CD4-positive, alpha-beta T cell (primary cell): ENCODE measurements at places on chromosomes 7 and 10.

GRCh38 chr10:60368875-60369546 lies 20.7 kb downstream of the ANK3 start:
- DNase-seq: no peak

DNA sequence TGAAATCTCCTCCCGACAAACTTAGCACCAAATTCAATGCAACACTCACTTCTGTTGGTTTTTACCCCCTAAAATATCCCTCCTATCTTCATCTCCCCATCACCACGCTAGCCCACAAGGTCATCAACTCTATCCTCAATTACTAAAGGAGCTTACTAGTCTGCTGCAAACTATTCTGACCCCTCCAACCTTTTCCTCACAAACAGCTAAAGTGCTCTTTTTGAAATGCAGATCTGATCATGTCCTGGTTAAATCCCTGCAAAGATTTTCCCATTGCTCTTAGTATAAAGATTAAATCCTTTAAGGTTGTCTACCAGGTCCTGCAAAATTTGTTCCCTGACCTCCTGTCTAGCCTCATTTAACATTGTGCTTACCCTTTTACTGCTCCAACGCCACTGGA lies 8.6 kb downstream of the SGCE start:
- DNase-seq: no peak

GRCh38 chr7:155532792-155533119 lies 13.6 kb downstream of the CNPY1 start:
- DNase-seq: no peak

- no peak for DNase-seq
Measured at GRCh38 chr7:31058122-31058521, 6.0 kb downstream of the ADCYAP1R1 start.

GRCh38 chr10:3126249-3126648 lies 46.3 kb downstream of the PITRM1 start:
- DNase-seq: no peak

DNA sequence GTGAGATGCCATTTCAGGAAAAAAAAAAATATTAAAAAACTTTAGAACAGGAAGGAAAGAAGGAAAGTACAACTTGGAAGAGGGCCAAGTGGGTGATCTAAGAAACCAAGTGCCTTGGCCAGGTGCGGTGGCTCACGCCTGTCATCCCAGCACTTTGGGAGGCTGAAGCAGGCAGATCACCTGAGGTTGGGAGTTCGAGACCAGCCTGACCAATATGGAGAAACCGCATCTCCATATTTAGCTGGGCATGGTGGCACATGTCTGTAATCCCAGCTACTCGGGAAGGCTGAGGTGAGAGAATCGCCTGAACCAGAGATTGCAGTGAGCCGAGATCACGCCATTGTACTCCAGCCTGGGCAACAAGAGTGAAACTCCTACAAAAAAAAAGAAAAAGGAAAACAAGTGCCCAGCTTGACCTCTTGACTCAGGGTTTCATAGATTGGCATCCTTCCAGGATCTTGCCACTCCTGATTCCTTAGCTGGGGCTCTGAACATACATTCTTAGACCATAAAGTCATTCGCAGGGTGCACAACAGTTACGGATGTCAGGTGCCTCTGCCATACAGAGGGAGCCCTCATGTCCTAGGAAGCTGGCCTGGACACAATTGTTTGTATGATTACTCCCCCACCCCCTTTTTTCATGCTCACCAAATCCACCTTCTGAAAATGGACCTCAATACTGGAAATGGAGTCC lies 2.1 kb upstream of the GUSB start:
- DNase-seq: no peak

DNA sequence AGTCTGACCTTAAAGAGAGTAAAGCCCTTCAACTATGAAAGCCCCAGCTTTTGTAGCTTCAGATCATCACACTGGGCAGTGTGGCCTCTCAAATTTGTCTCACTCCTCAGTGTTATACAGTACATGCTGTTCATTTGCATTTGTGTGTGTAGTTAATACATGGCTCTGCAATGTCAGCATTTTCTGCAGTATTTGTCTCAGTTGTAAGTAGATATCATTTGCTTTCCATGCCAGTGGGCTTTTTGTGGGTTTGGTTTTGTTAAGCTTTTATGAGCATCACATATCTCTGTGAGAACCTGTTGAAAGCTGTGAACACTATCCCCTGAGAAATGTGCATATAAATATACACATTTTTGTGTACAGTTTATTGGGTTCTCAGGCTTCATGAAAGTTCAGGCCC lies 57.0 kb downstream of the ZNF277 start:
- no peak for DNase-seq

GRCh38 chr7:35555934-35556333 lies 139.0 kb downstream of the HERPUD2 start:
- no peak for DNase-seq

- DNase-seq: no peak
Measured at GRCh38 chr7:149218469-149219420, 20.7 kb upstream of the ZNF212 start.

- DNase-seq: no peak
Measured at GRCh38 chr10:55144001-55144400, 343.0 kb upstream of the PCDH15 start.

- DNase-seq: no peak
Measured at GRCh38 chr7:146575903-146576302, 459.3 kb downstream of the CNTNAP2 start.

GRCh38 chr10:30028006-30028737 lies 31.2 kb downstream of the JCAD start:
- no peak for DNase-seq

GRCh38 chr7:141754939-141755338 lies 9.0 kb upstream of the TAS2R3 start:
- DNase-seq: no peak

GRCh38 chr7:5481241-5482019 lies 57.8 kb upstream of the TNRC18 start:
- no peak for DNase-seq

DNA sequence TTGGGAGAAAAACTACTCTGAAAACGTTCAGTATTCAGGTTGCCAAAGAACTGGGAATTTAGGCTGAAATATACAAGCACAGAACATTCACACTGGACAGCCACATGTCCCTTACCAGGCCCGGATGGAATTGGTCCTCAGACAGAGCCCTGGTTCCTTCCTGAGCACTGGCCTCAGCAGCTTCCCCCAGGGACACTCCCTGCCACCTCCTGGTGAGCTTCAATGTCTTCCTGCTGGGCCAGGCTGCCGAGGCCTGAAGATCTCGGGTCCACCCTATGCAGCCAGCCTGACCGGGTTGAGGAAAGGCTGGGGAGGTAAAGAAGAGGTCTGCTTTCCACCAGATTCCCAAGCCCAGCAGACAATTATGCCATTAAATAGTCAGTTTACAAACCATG lies 24.8 kb downstream of the LEP start:
- no peak for DNase-seq

DNA sequence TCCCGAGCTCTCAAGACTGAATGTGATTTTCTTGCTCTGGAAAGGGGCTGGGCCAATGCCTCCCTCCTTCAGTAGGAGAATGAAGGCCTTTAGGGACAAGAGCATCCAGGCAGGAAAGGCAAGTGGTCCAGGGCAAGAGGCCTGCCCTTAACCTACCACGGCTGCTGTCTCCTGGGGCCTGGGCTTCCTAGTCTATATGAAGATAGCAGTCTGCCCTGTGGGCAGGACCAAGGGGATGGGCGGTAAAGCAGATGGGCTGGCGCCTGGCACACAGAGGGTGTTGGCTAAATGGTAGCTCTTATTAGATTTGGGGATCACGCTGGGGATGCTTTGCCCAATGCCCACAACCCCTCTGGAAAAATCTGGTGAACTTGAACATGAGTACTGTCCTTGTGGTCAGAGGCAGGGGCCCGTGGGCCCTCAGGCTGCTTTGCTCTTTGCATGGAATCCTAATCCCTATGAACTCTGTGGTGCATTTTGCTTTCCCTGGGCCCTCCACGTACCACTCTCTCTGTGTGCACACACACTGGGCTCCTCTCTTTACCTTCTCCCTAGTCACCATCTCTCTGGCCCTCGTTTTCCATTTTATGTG lies 20.3 kb downstream of the CHAT start:
- no peak for DNase-seq

DNA sequence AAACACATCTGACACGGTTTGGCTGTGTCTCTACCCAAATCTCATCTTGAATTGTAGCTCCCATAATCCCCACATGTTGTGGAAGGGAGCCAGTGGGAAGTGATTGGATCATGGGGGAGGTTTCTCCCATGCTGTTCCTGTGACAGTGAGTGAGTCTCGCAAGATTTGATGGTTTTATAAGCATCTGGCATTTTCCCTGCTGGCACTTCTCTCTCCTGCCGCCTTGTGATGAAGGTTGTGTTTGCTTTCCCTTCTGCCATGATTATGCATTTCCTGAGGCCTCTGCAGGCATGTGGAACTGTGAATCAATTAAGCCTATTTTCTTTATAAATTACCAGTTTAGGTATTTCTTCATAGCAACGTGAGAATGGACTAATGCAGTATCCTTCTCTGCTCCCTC lies 5.9 kb upstream of the HTR5A start:
- no peak for DNase-seq

DNA sequence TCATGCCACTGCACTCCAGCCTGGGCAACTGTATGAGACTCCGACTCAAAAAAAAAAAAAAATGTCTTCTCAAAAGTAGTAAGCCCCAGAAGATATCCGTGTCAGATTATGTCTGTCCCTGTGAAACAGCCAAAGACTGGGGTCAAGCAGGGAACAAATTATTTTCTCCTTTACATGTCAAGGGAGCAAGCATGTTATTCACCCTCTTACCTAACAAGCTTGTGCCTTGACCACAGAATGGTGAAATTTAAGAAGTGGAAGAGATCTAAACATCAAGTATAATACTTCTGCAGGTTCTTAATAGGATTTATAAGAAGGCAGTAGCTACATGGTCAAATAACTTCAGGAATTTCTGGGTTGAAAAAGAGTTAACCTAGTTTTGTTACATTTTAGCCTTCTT lies 187.9 kb downstream of the ZNF365 start:
- no peak for DNase-seq

- DNase-seq: no peak
Measured at GRCh38 chr7:33039257-33039902, 23.2 kb downstream of the NT5C3A start.

DNA sequence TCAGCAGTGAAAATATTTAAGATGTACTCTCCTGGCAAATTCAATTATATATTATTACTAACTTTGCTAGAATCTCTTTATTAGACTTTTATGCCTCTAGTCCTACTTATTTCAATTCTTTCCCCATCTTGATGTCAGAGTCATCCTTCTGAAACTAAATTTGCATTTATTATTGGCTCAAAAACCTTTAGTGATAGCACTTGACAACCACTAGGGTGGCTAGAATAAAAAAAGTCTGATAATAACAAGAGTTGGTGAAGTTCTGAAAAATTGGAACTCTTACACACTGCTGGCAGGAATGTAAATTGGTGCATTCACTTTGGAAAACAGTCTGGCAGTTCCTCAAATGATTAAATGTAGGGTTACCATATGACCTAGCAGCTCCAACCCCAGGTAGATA lies 73.8 kb downstream of the LSMEM1 start:
- no peak for DNase-seq

DNA sequence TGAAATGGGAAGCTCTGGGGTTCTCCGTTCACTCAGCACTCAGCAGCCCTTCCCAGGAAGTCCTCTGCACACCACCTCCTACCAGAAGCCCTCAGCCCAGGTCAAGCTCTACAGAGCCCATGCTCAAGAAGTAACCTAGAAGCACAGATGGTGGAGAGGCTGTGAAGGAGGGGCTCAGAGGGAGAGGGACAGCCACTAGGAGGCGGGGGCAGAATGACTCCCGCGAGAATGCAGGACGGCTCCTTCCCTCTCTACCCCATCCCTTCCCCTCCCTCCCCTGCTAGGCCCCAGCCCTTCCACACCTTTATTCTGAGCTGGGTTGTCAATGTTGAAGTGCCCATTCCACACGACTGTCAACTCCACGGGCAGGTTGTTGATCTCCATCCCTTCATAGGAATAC lies 373.2 kb downstream of the PLXNA4 start:
- no peak for DNase-seq

DNA sequence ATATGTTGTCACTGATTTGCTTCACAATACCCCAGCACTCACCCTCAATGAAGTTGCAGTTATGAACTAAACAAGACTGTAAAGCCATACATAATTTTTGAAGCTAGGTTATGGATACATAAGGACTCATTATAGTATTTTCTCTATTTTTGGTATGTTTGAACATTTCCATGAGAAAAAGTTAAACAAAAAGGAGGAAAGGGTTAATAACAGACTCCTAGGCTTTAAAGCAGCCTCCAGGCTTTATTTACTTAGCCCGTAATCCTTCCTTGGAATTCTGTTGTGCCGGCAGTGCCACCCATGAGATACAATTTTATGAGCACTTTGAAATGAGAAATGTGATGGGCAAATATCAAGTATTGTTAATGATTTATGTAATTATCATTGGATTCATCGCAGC lies 2.1 kb upstream of the DENND11 start:
- DNase-seq: no peak

GRCh38 chr7:120462991-120463390 lies 190.0 kb downstream of the KCND2 start:
- no peak for DNase-seq

GRCh38 chr10:102523250-102524029 lies 19.7 kb downstream of the SUFU start:
- no peak for DNase-seq

- DNase-seq: no peak
Measured at GRCh38 chr7:73869011-73869798, 8.2 kb downstream of the TMEM270 start.

DNA sequence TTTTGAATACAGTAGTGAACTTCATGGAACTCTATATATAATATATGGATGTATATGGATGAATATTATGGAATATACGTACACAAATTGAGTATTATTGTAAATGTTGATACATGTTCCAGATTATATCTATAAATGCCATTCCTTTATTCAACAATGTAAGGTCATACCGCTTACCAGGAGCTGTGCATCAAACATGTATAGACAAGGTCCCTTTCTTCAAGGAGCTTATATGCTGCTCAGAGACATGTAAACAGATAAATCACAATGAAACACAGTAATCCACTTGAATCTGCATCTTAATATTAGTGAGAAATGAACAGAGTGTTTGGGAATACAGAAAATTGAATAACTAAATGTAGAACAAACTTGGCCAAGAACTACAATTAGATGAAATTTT lies 898 bp upstream of the SEM1 start:
- DNase-seq: no peak

DNA sequence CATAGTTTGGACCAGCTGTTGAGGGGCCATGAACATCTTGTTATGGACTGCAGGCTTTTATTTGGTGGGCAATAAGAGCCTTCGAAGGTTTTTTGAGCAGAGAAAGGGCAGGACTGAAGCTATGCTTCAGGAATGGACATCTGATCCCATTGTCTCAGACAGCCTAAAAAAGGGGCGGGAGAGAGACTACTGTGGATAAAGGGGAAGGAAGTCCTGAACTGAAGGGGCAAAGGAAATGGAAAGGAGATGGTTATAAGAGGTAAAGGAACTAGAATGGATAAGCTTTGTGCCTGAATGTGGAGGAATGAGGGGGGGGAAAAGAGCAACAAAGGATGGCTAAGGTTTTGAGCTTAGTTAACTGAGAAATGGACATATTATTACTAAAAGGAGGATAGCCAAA lies 172.5 kb downstream of the SKAP2 start:
- DNase-seq: no peak

- no peak for DNase-seq
Measured at GRCh38 chr7:6453734-6454133, 6.0 kb upstream of the DAGLB start.
